ENCODE measurements at places on chromosomes 4 and X.

DNA sequence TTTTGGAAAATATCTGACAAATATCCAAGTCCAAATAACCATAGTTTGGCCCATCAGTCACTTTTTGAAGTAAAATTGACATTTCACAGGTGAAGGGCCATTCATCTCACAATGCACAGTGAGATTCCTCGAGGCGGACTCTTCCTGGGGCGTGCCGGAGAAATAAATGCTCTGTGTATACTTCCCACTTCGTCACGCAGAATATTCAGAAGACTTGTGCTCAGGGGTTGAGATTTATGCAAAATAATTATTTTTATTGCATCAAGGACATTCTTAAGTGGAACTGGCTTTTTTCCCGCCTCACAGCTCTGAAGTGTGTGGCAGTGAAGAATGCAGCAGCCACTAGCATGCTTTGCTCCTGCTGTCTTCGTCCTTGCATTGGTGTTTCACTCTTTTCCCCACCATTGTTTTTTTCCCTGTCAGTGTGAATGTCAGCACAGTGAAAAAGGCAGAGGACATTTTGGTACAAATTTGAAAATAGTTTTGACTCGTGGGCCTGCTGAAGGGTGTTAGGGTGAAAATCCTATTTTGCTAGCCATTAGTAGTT, 70.6 kb downstream of the FAM193A start:
- no peak for DNase-seq

DNA sequence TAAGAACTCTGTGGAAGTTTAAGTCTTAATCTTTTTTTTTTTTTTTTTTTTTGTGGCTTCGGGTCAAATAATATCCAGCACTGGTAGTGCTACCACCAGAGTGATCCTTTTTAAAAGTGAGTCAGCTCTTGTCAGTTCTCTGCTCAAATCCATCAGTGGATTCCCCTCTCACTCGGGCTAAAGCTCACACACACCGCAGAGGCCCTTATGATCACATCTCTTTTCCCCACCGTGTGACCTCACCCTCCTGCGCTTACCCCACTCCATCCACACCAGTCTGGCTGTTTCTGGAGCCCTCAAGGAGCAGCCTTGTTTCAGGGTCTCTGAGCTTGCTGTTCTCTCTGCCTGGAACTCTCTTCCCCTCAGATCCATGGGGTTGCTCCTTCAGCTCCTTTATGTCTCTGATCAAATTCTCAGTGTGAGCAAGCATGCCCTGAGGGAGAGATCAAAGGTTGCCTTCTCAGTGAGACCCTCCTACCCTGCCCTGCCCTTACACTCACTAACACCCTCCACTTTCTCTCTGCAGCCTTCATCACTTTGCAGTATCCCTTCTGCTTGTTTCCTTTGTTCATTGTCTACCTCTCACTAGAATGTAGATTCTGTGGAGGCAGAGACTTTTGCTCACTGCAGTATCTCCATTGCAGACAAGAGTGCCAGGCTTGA, 19.8 kb upstream of the BEND4 start:
- DNase-seq: no peak

- no peak for DNase-seq
These were observed 30.9 kb downstream of the MCUB start for GRCh38 chr4:109590905-109591304.

GRCh38 chr4:79272126-79272525, 53.7 kb downstream of the NAA11 start:
- DNase-seq: no peak

DNA sequence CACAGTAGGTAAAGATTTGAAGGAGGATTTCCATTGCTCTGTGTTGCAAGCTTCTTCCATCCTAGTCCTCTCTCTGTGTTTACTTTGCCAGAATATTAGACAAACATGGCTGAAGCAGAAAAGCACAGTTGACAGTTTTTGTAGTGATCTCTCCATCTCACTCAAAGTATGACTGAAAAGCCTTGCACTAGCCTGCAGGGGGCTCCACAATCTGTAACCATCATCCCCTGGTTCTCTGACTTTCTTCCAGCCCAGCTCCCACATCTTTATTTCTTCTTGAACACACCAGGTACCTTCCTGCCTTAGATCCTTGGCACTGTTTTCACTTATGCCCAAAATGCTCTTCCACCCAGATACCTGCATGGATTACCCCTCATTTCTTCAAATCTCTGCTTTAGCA, 34.1 kb upstream of the HHIP start:
- DNase-seq: no peak

GRCh38 chrX:3550160-3550751, 163.2 kb downstream of the PRKX start:
- DNase-seq: no peak

DNA sequence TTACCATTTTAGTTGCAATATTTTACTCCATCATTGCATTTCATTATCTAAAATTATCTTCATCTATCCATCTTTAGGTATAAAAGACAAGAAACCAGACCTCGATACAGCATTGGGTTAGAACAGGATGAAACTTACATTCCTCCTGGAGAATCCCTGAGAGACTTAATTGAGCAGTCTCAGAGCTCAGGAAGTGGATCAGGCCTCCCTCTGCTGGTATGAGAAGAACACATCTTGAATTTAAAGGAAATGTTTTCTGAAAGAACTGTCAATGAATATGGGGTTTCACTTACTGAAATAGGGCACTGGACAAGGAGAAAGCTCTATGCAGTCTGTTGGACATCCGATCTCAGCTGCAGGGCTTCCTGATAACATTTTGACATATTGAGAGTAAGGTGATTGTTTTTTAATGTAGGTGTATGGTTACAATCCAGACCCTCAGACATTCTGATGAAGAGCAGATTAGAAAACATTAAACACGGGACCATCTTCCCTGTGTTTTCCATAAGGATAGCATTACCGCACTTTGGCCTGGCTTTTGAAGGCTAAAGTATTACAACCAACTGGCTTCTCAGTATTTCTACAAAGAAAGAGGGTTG, 367.2 kb downstream of the BMPR1B start:
- no peak for DNase-seq

DNA sequence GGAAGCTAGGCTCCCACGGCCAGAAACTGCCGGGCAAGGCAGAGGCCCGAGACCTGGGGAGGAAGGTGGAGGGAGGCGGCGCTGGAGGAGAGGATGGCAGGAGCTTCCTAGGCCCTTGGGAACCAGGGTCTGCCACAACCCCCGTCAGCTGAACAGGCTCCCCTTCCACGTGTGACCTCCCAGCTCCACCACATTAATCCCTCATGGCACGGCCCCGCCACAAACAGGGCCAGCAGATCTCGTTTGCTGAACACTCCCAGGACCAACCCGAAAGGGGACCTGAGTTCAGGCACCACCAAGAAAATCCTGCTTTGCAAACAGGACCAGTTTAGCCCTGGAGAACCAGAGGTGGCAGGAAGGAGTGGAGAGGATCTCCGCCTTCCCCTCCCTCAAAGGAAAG, 62.7 kb downstream of the FHDC1 start:
- DNase-seq: no peak

DNA sequence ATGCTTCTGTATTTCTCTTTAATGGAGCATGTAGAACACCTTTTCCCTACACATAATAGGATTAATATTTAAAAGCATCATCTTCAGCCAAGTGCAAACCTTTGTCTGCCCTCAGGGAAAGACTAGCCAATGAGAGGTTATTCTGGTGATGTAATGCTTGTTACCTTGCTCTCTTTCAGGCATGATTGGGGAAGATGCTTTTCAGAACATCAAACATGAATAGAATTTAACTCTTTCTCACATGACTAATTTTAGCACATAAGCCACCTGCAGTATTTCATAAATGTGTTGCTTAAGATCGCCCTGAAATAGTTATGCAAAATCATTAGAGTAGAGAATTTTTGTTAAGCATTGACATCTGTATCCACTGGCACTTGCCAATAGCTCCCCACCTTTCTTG, 10.7 kb upstream of the EPGN start:
- no peak for DNase-seq

DNA sequence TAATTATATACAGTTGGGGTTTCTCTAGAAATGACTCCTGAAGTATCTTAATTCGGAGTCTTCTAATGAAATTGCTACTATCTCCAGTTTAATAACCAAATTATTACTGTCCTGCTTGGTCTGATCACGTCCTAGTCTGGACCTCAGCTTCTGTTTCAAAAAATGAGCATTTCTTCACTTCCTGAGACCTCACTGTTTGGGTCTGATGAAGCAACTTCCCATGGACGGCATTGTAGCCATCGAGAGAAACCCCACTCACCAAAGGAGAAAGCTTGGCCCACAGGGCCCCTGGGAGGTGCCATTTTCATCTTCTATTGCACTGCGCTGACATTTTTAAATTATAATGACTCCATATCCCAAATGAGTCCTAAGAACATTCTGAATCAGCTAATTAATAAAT, 178.0 kb downstream of the MGST2 start:
- DNase-seq: no peak

DNA sequence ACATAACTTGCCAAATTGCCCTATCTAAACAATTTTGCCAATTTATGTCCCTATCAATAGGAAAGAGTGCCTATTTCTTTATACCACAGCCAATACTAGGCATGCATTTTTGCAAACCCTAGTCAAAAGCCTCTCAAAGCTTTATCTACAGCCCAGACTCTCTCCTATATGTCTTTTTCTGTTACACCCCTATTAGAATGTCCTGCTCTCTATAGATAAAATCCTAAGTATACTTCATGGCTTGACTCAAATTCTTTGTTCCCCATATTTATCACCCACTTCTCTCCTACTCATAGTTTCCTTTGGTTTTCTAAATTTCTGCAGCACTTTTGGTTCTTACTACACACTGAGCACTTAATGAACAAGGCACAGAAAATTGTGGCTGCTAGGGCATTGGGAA, 38.0 kb downstream of the NUP62CL start:
- no peak for DNase-seq

GRCh38 chrX:152299787-152300186, 151.3 kb downstream of the GABRA3 start:
- DNase-seq: no peak

DNA sequence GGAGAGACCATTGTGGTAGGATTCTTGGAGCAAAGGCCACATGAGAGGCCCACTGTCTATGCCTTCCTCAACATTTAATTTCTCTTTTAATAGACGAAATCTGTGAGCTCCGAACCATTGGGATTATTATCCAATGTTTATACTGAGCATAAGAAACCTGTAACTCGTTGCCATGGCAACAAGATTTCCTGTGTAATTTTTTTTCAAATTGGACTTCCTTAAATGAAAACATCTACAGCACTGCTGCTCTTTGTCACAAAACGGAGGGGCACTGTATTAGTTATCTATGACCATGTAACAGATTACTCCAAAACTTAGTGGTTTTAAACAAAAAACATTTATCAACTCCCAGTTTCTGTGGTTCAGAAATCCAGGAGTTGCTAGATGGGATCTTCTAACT, 38.7 kb downstream of the PPP1R2C start:
- DNase-seq: no peak

DNA sequence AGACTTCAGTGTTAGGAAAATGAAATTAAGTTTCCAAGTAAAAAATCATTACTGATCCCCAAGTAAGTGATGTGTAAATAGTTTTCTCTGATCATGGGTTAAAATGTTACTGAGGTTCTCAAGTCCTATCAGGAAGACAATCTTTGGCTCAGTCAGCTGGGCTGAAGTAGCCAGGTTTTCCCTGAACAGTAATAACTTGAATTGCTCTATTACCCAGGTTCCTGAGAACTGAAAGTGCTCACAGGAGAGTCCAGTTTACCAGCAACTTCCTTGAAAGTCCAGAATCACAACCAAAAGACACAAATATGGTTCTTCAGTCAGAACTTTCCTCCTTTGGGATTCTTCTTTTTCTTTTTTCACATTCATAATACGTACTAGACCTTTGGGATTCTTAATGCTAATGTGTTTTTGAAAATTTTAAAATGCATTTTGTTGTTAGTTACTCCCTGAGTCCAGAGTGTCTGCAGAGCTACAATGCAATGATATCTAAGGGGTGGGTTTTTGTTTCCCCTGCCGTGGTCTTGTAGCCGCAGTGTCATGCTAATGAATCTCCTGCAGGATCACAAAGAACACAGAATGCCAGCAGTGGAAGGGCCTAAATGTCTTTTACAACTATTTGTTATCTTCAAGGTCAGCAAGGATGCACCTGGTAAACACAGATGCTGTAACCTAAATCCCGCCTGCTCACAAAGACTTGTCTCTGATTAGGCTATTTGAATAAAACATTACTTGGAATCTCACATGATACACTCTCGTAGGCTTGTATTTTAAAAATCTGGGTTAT, 439.8 kb upstream of the NR3C2 start:
- no peak for DNase-seq

GRCh38 chr4:6474053-6474568, 1.7 kb upstream of the PPP2R2C start:
- no peak for DNase-seq

DNA sequence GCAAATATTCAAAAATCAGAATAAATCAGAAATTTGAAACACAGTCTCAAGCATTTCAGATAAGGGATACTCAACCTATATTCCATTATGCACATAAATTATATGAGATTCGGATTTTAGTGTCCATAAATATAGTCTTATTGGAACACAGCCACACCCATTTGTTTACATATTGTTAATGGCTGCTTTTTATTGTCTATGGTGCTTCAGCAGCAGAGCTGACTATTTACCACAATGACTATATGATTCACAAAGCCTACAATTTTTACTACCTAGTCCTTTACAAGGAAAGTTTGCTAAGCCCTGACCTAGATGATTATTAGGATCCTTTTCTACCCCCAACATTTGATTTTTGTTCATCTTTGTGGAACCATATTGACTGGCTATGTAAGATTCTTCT, 63.9 kb downstream of the IL1RAPL1 start:
- no peak for DNase-seq

DNA sequence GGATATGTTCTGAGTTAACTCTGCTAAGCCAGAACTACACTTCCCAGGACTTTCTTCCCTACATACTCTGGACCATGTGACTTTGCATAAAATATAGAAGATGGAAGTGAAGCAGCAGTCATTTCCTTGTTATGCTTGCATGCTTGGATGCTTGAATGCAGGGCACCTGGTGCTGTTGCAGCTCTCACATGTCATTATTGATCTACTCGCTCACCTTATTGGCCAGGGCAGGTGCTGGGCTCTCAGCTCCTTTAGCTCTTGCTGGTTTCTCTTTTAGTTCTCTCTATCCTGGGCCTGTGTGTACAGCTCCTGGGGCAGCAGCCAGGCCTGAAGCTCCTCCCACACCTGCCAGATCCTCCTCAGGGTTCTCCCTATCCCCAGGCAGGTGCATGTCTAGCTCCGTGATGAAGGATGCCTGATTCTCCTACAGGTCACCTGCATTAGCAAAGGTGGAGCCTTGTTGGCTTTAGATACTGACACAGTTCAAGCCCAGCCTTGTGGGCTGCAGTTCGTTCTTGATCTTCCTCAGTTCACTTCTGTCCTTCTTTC, 53.3 kb downstream of the MED28 start:
- no peak for DNase-seq
